ENCODE measurements at places on chromosomes 7 and 10. TPM values are rescaled to one million over a fixed set of nuclear protein-coding genes. Genes with fewer than 3 reads are reported as not detected.

Gene GALNT11
- total RNA-seq, result 22.0 TPM

Gene CYP2C18
- total RNA-seq, result 1.2 TPM

Gene MTG1
- total RNA-seq, result 66.8 TPM

Gene IFIT2
- total RNA-seq, result 0.40 TPM

Gene SMKR1
- total RNA-seq, result 6.1 TPM

DNA sequence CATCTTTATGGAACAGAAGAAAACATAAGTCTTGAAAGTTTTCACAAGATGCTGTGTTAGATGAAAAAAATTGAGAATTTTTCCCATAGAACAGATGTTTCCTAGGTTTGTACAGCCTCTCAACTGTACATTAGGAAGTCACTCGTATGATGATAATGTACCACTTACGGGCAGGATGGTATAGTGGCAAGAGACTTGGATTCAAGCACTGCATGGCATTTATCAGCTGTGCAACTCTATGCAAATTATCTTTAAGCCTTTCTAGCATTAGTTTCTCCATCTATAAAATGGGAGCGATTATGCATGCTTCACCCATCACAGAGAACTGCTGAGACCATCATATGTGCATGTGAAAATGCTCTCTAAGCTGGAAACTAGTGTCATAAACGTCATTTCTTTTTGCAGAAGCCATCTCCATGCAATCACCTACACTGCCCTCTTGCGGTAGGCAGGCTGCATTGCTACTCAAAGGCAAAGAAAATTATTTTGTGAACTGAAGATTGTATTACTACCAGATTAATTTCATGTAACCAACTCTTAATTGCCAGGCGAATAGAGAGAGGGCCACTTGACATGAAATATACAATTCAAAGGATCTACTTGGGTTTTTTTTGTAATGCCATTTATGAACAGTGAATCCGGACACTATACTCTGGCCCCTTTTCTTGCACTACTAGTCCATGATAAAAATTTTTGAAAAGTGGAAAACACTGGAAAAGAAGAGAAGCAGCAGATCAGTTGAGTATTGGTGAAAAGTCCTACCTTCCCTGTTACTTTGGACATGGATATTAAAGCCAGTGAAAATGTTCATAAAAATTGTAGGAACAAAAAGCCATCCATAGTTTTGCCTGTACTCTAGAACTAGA is 102.3 kb downstream of the JAZF1 start:
- no peaks in the 10 kb centered on the region for H3K36me3 ChIP-seq
- H3K27me3 ChIP-seq, result peaks cover 7% of the 10 kb centered on the region
- H3K27ac ChIP-seq, result no peak overlapping the region

DNA sequence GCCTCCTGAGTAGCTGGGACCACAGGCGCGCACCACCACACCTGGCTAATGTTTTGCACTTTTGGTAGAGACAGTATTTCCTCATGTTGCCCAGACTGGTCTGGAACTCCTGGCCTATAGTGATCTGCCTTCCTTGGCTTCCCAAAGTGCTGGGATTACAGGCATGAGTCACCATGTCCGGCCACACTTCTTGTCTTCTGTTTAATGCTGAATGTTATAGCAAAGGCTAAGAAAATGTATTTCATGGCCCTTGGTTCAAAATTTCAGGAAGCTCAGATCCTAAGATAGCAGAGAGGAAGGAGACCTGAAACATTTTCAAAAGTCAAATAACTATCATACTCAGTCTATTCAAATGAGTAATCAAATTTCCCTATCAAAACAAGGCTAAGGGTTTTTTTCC is 229.6 kb downstream of the BAMBI start:
- H3K27ac ChIP-seq, result no peak overlapping the region
- no peak overlapping the region for H3K4me3 ChIP-seq
- DNase-seq, result no peak
- H3K27me3 ChIP-seq, result no peaks in the 10 kb centered on the region
- no peaks in the 10 kb centered on the region for H3K4me1 ChIP-seq
- no peaks in the 10 kb centered on the region for H3K36me3 ChIP-seq

DNA sequence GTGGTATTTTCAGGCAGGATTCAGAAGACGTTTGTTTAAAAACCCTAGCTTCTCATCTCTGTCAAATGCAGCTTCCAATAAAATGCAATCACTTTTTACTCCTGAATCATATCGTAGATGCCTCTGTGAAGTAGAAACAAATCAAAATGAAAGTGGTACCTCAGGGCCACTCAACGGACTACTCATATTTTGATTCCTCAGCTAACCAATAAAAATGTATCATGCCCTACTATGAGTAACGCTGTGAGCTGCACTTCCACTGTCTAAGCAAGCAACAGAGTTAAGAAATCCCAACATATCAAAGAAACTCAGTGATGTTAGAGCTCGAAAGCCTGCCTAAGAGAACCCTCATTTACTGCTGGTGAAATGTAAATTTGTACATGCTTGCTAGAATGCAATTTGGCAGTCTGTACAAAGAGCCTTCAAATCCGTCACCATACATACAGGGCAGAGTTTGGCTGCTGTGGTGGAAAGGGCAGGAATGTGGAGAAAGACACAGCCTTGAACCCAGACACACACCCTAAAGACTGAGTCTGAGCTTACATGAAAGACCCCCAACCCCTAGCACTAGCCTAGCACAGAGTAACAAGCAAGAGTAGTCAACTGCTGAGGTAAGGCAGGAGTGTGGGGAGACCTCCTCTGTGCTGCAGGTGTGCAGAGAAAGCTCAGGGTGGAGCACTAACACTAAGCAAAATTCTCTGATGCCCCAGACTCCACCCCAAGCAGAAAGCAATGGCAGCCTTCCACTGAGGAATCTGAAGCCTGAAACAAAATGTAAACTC is 151.5 kb downstream of the ANK3 start:
- peaks cover 24% of the 10 kb centered on the region for H3K4me1 ChIP-seq
- H3K27ac ChIP-seq, result peak overlapping the region; percentile 67
- no peaks in the 10 kb centered on the region for H3K27me3 ChIP-seq

- no peak overlapping the region for H3K4me3 ChIP-seq
- no peaks in the 10 kb centered on the region for H3K27me3 ChIP-seq
- no peaks in the 10 kb centered on the region for H3K4me1 ChIP-seq
- H3K36me3 ChIP-seq, result no peaks in the 10 kb centered on the region
- H3K27ac ChIP-seq, result no peak overlapping the region
Observed at GRCh38 chr7:113320419-113320818, 202.1 kb upstream of the SMIM30 start.

- peaks cover 47% of the 10 kb centered on the region for H3K4me1 ChIP-seq
- DNase-seq, result no peak
- H3K4me3 ChIP-seq, result peak overlapping the region; percentile 96
- H3K36me3 ChIP-seq, result peaks cover 26% of the 10 kb centered on the region
- H3K27me3 ChIP-seq, result no peaks in the 10 kb centered on the region
- peak overlapping the region; percentile 100 for H3K27ac ChIP-seq
Observed at GRCh38 chr10:17644485-17644943, 563 bp downstream of the STAM start.

DNA sequence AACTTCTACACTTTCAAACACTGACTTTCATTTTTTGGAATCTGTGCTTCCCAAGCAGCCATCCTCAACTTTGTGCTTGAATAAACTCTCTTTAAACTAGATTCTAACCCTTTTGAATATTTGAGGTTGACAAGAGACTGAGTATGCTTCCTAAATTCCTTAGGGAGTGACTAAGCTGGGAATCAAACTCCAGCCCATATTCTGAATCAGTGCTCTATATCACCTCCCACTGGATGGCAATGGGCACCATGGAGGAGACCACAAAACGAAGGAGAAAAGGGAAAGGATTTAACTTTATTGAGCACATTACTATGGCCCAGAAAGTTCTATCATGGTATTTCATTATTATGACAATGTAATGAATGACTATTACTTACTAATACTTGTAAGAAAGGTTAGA is 17.2 kb upstream of the SLC26A4 start:
- H3K27me3 ChIP-seq, result peaks cover 2% of the 10 kb centered on the region
- H3K4me3 ChIP-seq, result no peak overlapping the region

DNA sequence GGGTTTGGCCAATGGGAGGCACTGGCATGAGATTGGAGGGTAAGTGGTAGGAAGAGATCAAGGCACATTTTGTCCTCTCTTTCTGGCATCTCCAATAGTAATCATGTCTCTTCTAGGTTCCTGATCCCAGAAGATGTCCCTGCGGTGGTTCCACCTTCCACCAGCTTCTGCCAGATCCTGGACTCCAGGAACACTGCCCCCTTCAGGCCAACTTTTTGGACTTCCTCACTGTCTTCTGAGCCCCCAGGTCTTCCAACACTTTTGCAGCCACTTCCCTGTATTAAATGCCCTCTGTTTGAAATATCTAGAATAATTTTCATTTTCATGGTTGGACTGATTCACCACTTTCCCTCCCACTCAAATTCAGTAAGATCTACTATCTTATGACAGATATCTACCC is 60.9 kb downstream of the BAMBI start:
- H3K27me3 ChIP-seq, result peaks cover 4% of the 10 kb centered on the region
- DNase-seq, result no peak
- no peak overlapping the region for H3K27ac ChIP-seq

DNA sequence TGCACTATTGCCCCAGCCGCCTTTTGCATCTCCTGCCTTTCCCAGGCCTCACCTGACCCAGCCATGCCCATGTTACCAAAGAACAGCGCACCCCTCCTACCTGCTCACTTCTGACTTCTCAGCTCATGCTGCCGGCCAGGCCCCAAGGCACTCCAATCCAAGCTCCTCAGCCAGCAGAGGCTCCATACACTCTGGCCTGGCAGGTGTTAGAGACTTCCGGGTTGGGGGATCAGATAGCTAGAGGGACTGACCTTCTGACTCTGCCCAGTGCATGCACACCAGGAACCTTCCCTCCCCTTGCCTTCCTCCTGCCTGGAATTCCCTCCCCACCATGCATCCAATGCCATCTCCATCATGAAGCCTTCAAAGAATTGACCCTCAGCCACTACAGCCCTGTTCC is 56.2 kb upstream of the ZMIZ1 start:
- no peak overlapping the region for H3K27ac ChIP-seq
- no peaks in the 10 kb centered on the region for H3K4me1 ChIP-seq
- H3K4me3 ChIP-seq, result no peak overlapping the region
- H3K36me3 ChIP-seq, result no peaks in the 10 kb centered on the region

GRCh38 chr10:36494371-36494770 is 631.0 kb upstream of the ANKRD30A start:
- H3K36me3 ChIP-seq, result no peaks in the 10 kb centered on the region
- H3K27ac ChIP-seq, result no peak overlapping the region
- H3K4me3 ChIP-seq, result no peak overlapping the region
- no peaks in the 10 kb centered on the region for H3K4me1 ChIP-seq
- no peak for DNase-seq
- H3K27me3 ChIP-seq, result no peaks in the 10 kb centered on the region

GRCh38 chr7:157464111-157464970 is 127.5 kb downstream of the DNAJB6 start:
- no peaks in the 10 kb centered on the region for H3K36me3 ChIP-seq
- no peak overlapping the region for H3K4me3 ChIP-seq
- DNase-seq, result no peak
- H3K27me3 ChIP-seq, result peaks cover 10% of the 10 kb centered on the region
- H3K4me1 ChIP-seq, result peaks cover 4% of the 10 kb centered on the region

Data from activated CD4-positive, alpha-beta T cell treated with anti-CD3 and anti-CD28 coated beads, Interleukin-2, amount 10 ng/mL, durations not matched to agents 24 days and 14 days (primary cell).